Activated T-helper 9 cell treated with anti-CD3 and anti-CD28 coated beads, Interleukin-2, amount 50 U/mL, for 16 hours (primary cell): ENCODE measurements at places on chromosomes 7 and 10.

GRCh38 chr7:135553346-135553745 is 4.4 kb upstream of the NUP205 start:
- DNase-seq: no peak

GRCh38 chr7:101170617-101171441 is 5.5 kb upstream of the VGF start:
- no peak for DNase-seq

- no peak for DNase-seq
These were observed 39.9 kb downstream of the TPST1 start for GRCh38 chr7:66245008-66245407.

GRCh38 chr7:1246160-1246870 is 13.6 kb downstream of the UNCX start:
- no peak for DNase-seq

GRCh38 chr10:85557077-85557476 is 809.5 kb downstream of the GRID1 start:
- DNase-seq: no peak

DNA sequence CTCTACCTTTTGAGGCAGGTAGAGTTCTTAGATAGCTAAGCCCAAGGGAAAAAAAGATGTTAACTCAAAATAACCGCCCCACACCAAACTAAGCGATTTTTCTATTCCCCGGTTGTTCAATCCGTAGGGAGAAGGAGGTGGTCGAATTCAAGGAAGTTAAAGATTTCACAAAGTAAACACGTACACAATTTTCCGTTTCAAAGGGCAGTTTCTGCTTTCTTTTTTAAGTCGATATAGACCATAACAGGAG is 842 bp downstream of the KBTBD2 start:
- DNase-seq: no peak

GRCh38 chr7:47253650-47254080 is 328.2 kb downstream of the TNS3 start:
- DNase-seq: no peak

GRCh38 chr7:142787034-142787768 is 16.4 kb downstream of the PRSS2 start:
- DNase-seq: no peak

- DNase-seq: no peak
These were observed 352.8 kb downstream of the RPS24 start for GRCh38 chr10:78386509-78386908.

GRCh38 chr7:19113855-19114550 is 3.4 kb downstream of the TWIST1 start:
- no peak for DNase-seq

- DNase-seq: no peak
These were observed 23.2 kb upstream of the CALN1 start for GRCh38 chr7:72435366-72435765.

- DNase-seq: no peak
These were observed 94.4 kb upstream of the MPP7 start for GRCh38 chr10:28397229-28397628.

DNA sequence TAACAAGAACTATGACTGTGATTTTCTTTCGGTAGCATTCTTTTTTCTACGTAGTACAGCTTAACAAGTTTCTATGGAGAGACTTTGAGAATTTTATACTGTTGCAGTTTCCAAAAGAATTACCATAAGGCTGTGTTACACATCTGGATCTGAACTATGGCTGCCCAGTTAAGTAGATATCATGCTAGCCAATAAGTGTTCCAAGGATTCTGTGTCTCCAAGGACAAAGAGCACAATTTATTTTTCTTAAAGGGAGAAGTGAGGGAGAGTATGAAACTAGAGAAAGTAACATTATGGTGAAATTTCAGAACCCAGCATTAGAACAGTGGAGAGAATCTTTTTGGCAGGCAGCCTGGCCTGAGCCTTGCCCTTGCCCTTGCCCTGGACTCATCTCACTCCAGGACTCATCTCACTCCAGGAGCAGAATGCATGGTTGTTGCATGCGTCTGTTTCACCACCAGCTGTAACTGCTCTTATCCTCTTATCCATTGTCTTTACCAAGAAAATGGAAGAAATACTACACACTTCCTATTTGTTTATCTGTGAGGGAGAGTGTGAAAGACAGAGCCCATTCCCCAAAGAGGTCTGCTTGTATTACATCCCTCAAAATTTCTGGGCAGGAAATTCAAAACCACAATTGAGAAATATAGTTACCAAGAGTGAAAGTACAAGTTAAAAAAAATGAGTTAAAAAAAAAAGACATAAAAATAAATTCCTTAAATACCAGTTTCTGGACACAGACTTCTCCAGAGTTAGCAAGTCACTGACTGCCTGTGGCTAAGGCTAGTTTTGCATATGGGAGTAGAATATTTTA is 1067.5 kb downstream of the NRG3 start:
- DNase-seq: no peak

GRCh38 chr7:51666751-51667150 is 350.1 kb upstream of the COBL start:
- DNase-seq: no peak

DNA sequence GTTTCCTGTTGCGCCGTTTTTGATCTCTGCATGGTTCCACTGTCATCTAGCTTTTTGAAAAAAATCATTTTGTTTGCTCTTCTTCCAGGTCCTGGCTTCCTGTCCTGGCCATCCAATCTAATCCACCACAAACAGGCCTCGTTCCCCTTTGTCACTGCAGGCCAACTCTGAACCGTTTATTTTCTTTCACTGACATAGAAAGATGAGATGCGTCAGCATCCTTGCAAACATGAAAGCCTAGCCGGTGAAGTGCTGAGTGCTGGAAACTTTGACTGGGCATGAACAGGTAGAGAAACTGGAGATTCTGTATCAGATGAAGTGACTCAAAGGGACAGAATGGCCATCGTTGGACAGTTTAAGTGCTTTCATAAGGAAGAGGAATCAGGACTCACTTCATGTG is 1247.8 kb downstream of the TYW1 start:
- no peak for DNase-seq

- no peak for DNase-seq
These were observed 4.2 kb downstream of the AHR start for GRCh38 chr7:17302575-17303142.
